T-helper 1 cell (primary cell): ENCODE measurements at places on chromosomes 7 and 10.

DNA sequence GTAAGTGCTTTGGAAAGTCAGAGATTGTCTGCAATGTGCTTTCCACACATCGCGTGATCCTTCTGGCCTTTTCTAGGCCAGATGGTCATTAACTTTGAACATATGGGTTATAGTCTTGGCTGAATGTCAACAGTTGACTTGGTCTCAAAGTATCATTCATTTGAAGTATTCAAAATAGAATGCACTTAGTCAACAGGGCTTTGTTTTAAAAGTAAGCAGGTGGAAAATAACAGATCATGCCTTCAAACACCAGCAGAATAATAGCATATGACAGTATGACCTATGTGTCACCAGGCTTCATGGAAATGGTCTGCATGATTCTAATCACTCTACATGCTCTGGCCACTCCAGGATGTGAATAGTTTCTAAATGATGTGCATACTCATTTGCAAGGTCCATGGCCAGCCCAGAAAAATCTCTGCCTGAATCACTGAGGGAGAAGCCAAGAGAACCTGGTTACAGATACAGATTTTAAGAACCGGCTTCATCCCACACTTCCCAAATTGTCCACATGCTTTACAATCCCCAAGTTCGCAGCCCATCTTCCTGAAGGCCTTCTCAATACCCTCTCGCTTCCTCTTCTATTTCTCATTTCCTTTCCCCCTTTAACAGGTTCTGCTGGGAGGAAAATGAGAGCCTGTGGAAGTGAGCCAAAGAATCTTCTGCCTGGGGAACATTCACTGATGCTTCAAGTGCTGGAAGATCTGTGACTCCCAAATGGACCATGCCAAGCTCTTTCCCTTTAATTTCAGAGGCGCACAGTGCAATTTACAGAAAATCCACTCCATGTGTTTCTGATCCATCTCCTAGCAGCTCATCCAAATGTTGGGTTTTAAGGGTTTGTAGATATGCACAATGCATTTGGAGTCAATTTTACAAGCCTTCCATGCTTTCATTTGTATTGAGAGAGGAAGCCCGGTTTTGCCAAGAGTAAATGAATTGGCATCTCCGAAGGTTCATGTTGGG lies 122.8 kb upstream of the GDF10 start:
- no peak for DNase-seq

- DNase-seq = no peak
Measured at GRCh38 chr10:27345455-27345920, 104.9 kb upstream of the ACBD5 start.

DNA sequence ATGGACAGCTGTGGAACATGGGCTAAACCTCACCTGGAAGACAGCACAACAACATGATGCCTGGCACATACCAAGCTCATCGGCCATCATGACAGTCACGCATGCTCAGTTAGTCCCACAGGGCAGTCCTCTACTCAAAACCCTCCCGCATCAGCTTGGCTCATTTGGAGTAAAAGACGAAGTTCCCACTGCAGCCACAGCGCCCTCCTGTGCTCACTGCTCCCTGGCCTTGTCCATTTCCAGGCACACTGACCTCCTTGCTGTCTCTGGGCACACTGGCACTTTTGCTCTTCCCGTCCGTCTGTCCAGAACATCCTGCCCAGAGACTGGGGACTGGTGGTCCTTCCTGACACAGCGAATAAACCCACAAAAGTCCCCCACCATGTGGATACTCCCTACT lies 66.2 kb downstream of the LARP4B start:
- DNase-seq = no peak

DNA sequence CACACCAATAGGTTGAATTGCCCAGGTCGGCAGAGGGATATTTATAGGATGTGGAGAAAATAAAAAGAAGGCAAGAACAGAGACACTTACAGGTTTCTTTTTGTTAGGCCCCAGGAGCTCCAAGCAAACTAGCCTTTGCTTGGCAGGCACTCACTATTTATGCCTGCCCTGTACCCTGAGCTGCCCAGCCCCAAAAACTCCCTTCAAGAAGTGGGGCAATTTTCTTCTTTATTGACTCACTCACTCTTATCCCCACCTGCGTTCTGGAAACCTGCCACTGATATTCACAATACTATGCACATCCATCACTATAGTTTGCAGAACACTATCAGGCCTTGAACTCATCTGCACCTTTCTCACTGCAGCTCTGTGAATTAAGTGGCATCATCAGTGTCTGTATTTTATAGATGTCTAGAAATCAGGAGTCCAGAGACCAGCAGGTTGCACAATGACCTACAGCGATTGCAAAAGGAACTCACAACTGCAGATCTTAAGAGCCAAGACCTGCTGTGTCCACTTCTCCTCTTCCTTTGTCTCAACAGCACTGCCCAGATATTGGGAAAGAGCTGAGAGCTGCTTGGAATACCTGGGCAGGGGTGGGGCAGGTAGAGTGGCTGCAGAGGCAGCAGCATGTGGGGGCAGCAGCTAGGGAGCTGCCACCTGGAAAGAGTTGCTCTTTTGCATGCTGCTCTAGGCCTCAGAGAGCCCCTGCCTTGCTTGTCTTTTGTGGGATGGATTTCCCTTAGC lies at the start of gene SFTPD:
SFTPD (minus strand) TSS at position 130 of the 747 bp plus-strand sequence. CDS start 2,446 bp downstream, outside the sequence.
- no peak for DNase-seq

DNA sequence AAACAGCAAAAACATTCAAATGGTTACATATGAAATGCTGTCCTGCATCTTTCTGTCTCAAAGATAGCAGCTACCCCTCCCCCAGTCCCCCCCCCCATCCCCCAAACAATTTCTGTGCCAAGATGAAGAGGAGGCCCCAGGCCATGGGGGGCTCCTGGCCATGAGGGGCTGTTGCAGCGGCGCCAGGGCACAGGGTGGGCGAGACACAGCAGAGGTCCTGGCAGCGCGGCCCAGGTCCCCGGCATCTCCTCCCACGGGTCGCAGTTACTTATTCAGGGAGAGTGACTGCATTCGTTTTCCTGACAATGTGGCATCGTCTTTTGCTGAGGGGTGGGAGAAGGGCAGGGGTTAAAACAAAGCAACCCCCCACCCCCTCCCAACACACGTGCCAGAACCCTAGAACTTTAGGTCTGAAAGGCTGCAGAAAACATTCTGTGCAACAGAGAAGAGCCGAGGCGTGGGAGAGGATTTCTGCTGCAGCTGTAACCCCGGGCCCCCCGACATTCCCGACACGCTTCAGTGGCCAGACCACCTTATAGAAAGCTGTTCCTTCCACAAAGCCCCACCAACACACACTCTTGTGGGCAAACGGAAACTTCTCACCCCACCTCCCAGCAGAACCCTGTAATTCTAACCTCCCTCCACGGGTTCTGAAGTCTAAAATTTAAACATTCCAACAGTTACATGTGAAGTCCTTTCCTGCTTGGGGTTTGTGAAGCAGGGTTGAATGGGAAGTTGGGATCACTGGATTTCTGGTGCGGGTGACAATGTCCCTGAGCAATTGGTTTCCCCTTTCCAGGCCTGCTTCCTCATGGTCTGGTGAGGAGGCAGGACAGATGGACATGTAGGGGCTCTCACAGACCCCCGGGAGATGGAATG lies 11.7 kb downstream of the PDAP1 start:
- no peak for DNase-seq

DNA sequence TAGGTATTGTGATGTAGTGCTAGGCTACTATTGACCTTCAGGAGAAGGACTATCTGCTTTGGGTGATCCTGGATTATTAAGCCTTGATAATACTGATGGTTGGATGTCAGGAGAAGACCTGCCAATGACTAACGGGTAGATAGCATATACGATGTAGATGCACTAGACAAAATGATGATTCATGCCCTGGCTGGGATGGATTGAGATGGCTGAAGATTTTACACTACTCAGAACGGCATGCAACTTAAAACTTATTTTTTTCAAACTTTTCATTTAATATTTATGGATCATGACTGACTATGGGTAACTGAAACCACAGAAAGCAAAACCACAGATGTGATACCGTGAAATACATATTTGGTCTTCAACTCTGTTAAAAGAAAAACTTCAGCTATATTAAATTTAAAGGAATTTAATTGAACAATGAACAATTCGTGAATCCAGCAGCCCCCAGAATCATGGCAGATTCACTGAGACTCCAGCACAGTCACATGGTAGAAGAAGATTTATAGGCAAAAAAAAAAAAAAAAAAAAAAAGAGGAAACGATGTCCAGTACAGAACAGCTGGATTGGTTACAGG lies 124.6 kb upstream of the CDK13 start:
- no peak for DNase-seq

DNA sequence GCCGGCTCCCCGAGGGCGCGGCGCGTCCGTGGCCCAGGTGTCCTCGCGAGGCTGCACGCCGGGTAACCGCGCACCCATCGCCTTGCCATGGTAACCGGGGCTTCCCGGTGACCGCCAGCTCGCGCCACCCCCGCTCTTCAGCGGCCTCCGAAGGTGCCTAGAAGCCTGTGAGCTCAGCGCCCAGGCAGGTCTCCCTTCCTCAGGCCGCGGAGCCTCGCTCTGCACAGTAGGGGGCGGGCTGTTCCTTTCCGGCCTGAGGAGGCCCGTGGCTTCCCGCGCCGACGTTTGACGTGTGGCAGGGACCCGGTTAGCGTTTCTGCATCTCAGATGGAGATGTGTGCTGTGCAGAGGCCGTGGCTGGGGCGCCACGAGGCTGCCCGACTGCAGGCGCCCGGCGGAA lies 117.1 kb downstream of the DYNC2I1 start:
- no peak for DNase-seq

GRCh38 chr7:25775999-25776743 lies 375.8 kb upstream of the NFE2L3 start:
- no peak for DNase-seq

GRCh38 chr10:62578301-62578700 lies 204.1 kb downstream of the ZNF365 start:
- DNase-seq = no peak

GRCh38 chr7:82390936-82391335 lies 52.6 kb downstream of the CACNA2D1 start:
- DNase-seq = no peak

- peak; percentile 78 for DNase-seq
Measured at GRCh38 chr10:8054494-8055407, at the start of gene GATA3. GATA3 (plus strand) TSS chr10:8054688; CDS start chr10:8055656, 968 bp downstream.

GRCh38 chr10:125154529-125154928 lies 5.8 kb downstream of the CTBP2 start:
- DNase-seq = no peak

- DNase-seq = no peak
Measured at GRCh38 chr7:31095286-31096197, 43.4 kb downstream of the ADCYAP1R1 start.
